ENCODE measurements at places on chromosomes 3 and 15.

GRCh38 chr3:141644931-141645330, 93.2 kb upstream of the RNF7 start:
- peak; percentile 83 for DNase-seq

GRCh38 chr3:188760408-188760807, 411.4 kb upstream of the TPRG1 start:
- no peak for DNase-seq

DNA sequence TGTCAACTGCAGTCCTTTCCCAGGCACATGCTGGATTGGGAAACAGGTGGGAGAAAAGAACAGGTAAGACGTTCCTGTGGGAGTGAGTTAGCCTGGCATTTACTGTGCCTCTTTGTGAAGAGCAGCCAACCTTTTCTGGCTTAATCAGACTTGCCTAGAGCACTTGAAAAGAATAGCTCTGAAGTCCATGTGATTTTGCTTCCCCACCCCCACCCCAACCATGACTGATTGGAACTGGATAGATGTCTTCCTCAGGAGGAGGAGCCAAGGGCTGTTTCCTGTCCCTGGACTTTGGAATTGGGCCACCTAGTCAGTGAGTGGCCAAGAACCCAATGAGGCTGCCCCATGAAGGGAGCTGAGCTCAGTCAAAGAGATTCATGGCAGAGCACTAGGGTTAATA, 4.7 kb upstream of the TMEM41A start:
- no peak for DNase-seq

DNA sequence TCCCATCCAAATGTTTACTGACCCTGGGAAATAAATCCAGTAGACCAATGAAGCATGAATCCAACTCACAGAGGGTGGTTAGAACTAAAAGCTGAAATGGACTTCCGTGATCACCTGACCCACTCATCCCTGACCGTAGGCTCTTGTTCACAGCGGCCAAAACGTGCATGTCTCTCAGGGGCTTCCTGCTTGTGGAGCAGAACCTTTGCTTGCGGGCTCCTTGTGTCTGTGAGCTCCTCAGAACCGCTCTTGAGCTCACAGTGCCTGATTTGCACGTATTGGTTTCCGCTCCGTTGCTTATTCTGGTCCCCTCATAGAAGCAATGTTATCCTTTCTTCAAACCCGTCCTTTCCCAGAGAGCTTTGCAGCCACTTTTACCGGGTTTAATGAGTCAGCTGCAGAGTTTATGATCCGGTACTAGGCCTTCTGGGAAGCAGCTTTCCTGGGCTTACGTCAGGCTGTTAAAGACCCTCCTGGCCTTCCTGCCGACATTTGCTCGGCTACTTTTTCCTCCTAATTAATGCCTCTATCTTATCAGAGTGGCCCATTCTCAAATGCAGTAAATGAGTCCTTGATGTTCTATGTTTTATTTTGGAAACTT, 35.4 kb downstream of the LIPC start:
- no peak for DNase-seq

- no peak for DNase-seq
Measured at GRCh38 chr3:33165372-33165771, 51.6 kb downstream of the CRTAP start.

GRCh38 chr3:181753391-181753790, 41.7 kb downstream of the SOX2 start:
- DNase-seq = no peak

GRCh38 chr15:95202569-95203349, 971.4 kb downstream of the MCTP2 start:
- no peak for DNase-seq

DNA sequence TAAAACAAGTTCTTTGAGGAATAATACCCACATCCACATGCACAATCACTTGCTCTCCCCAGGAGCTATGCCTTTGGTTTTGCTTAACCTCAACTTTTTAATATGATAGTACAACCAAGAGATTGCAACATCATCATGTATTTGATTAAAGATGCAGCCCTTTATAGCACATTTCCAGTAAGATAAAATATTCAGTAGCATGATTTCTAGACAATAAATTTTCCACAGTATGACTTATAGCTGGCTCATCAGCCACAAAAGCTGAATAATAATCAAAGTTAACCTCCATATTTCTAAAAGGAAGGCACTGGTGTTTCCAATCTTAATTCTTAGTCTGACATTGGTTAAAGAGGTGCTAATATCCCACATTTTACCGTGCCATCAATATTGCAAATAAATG, 622.5 kb downstream of the TBL1XR1 start:
- DNase-seq = no peak

DNA sequence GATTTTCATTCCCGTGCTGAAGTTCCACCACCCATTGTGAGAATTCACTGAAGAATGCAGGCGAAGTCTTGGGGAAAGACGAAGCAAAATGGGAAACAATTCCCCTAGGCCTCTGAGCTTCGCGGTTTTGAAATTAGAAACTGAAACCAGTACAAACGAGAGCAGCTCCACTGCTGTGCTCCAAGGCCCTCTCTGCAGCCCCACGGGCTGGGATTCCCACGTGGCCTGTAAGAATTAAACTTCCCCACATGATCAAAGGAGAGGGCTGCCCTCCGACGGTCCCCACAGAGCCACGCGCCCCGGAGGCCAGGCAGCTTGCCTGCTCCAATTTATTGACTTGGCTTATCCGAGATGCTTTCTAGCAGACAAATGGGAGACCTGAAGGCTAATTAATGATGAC, 144.0 kb downstream of the GREM1 start:
- no peak for DNase-seq

DNA sequence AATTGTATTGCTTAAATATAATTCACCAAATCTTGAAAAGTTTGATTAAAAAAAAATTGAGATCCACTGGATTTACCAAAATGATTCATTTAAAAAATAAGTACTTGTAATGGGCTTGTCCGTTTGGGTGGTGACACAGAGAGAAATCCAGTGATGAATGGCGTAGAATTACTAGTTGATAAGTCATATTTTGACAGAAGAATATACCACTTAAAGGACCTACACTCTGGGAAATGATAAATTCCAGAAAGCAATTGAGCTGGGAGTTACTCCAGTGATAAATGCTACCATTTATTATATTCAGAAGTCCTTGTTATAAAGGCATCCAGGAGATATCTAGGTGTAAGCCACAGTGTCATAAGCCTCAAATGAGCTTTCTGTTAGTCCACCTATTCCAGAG, 141.8 kb upstream of the CFAP20DC start:
- DNase-seq = no peak

DNA sequence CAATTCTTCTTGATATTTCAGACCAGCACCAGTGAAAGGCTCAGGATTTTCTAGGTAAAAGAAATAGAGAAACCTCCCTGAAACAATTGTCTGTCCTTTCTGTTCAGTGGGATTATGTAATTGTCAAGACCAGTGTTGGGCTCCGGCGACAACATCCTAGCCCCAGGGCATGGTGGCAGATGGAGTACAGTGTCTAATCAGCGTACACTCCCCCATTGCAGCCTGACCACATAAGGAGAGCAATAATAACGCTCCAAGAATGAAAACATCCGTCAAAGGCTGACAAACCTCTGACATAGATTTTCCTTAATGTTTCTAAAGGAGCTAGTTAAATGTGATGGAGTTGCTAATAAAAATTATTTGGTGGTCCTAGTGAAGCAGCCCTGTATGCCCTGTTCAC, 144.6 kb downstream of the EBLN2 start:
- peak; percentile 75 for DNase-seq

- DNase-seq = peak; percentile 10
Measured at GRCh38 chr3:169759256-169759655, 5.6 kb downstream of the TERC start.

GRCh38 chr3:158213461-158213860, 103.6 kb downstream of the RSRC1 start:
- DNase-seq = no peak
